ENCODE measurements at places on chromosomes 7 and 10.

DNA sequence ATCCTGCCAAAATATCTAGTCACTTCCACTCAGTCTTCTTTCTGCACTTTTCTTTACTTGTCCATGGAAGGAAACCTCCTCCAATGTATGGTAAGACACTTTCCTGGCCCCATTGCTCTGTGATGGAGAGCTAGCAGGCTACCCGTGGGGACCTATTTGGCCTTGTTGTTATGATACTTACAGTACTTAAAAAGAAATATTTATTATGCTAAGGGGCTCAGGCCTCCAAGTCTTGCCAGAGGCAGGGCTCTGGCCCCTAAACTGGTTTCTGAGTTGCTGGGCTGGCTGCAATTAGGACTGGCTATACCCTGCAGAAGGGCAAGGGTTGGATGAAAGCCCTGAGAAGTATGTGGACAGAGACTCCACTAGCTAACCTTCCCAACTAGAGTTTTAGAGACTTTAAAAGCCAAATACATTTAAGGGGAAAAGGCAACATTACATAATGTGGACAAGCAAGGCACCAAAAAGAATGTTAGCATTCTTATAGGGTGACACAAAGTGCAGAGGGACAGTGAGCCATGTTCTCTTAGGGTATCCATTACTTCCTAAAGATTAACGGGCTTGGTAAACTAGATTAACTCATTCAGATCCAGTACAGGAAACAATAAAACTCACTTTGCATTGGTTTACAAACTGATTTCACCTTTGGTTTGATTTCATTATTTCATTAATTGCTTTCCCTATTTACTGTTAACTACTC, 84.9 kb upstream of the INHBA start:
- DNase-seq, result no peak
- H3K36me3 ChIP-seq, result no peaks in the 10 kb centered on the region
- no peaks in the 10 kb centered on the region for H3K4me1 ChIP-seq
- no peak overlapping the region for H3K4me3 ChIP-seq
- H3K27me3 ChIP-seq, result no peaks in the 10 kb centered on the region

- no peak for DNase-seq
- H3K4me3 ChIP-seq, result no peak overlapping the region
- no peaks in the 10 kb centered on the region for H3K36me3 ChIP-seq
Observed at GRCh38 chr10:129411772-129412171, 55.3 kb upstream of the MGMT start.

DNA sequence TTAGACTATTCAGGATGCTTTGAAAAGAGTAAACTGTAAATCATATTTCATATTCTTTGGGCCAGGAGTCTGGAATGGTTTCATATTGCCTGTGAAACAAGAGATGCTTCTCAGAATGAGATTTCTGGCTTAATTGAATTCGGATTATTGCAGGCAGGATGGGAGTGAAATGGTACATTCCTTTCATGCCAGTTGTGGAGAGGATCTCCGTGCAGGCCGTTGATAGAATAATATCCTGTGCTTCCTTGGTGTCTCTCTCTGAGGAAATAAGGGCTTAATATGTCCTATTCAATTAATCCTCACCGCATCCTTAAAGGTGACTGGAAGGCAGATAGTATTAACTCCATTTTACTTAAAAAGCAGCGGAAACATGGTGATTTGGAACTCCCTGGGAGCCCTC, 56.6 kb downstream of the CUX1 start:
- no peak overlapping the region for H3K27ac ChIP-seq
- DNase-seq, result no peak
- no peaks in the 10 kb centered on the region for H3K27me3 ChIP-seq

DNA sequence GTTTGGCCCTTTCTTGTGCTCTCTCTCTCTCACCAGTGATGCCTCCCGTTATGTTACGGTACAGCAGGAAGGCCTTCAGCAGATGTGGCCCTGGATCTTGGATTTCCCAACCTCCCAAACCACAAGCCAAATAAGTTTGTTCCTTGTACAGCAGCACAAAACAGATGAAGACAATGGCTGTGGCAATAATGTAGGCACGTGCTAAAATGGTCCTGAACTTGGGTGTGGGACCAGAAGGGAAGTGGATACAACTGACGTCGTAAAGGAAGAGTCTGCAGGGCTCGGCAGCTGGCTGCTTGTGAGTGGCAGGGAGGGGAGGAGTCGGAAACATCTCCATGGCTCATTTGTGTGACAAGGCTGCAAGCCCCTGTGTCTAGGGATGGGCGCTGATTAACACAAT, 26.8 kb downstream of the PROSER2 start:
- H3K27me3 ChIP-seq, result no peaks in the 10 kb centered on the region
- H3K27ac ChIP-seq, result no peak overlapping the region
- no peak for DNase-seq
- no peaks in the 10 kb centered on the region for H3K4me1 ChIP-seq

GRCh38 chr10:1399431-1400100, 337.8 kb downstream of the ADARB2 start:
- H3K4me3 ChIP-seq, result no peak overlapping the region
- no peaks in the 10 kb centered on the region for H3K4me1 ChIP-seq
- H3K36me3 ChIP-seq, result no peaks in the 10 kb centered on the region
- no peaks in the 10 kb centered on the region for H3K27me3 ChIP-seq
- H3K27ac ChIP-seq, result no peak overlapping the region

GRCh38 chr7:4549681-4550080, 132.4 kb upstream of the FOXK1 start:
- no peaks in the 10 kb centered on the region for H3K4me1 ChIP-seq
- no peak overlapping the region for H3K27ac ChIP-seq
- no peaks in the 10 kb centered on the region for H3K36me3 ChIP-seq

- DNase-seq, result no peak
- H3K36me3 ChIP-seq, result no peaks in the 10 kb centered on the region
- H3K4me3 ChIP-seq, result no peak overlapping the region
- H3K27ac ChIP-seq, result no peak overlapping the region
- H3K4me1 ChIP-seq, result no peaks in the 10 kb centered on the region
- no peaks in the 10 kb centered on the region for H3K27me3 ChIP-seq
Observed at GRCh38 chr10:62248465-62248864, 20.2 kb downstream of the RTKN2 start.

DNA sequence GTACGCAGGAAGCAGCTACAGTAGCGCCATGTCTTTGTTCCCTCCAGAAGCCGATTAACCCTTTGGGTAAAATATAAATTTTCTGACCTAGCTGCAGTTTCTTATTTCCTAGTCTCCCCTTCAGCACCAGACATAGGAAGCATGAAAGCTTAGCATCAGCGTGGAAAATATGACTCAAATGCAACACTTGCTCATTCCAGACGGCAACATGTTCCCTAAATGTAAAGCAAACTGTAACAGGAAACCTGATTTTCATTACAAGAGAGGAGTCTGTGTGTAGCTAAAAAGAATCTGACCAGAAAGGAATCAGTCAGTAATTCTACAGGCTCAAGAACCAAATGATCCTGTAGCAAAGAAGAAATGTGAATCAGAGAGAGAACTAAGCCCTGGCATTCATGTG, 219.2 kb downstream of the C7orf25 start:
- H3K4me3 ChIP-seq, result no peak overlapping the region
- no peaks in the 10 kb centered on the region for H3K4me1 ChIP-seq
- DNase-seq, result no peak
- H3K36me3 ChIP-seq, result no peaks in the 10 kb centered on the region
- no peak overlapping the region for H3K27ac ChIP-seq

- H3K36me3 ChIP-seq, result no peaks in the 10 kb centered on the region
- no peak overlapping the region for H3K27ac ChIP-seq
- no peaks in the 10 kb centered on the region for H3K27me3 ChIP-seq
- no peak for DNase-seq
- no peak overlapping the region for H3K4me3 ChIP-seq
- H3K4me1 ChIP-seq, result no peaks in the 10 kb centered on the region
Observed at GRCh38 chr10:118026936-118027335, 19.8 kb downstream of the RAB11FIP2 start.

- no peak for DNase-seq
- no peaks in the 10 kb centered on the region for H3K36me3 ChIP-seq
- H3K4me3 ChIP-seq, result no peak overlapping the region
- H3K27ac ChIP-seq, result no peak overlapping the region
Observed at GRCh38 chr10:14613588-14613920, 161.1 kb downstream of the FAM107B start.

GRCh38 chr7:6409091-6409490, 38.7 kb downstream of the DAGLB start:
- H3K4me3 ChIP-seq, result no peak overlapping the region
- DNase-seq, result no peak
- peaks cover 14% of the 10 kb centered on the region for H3K36me3 ChIP-seq
- H3K27ac ChIP-seq, result no peak overlapping the region
- H3K27me3 ChIP-seq, result no peaks in the 10 kb centered on the region
- H3K4me1 ChIP-seq, result no peaks in the 10 kb centered on the region

- no peak overlapping the region for H3K27ac ChIP-seq
- no peaks in the 10 kb centered on the region for H3K27me3 ChIP-seq
- H3K4me3 ChIP-seq, result no peak overlapping the region
Observed at GRCh38 chr7:18565337-18565736, 69.8 kb downstream of the HDAC9 start.

- H3K36me3 ChIP-seq, result peaks cover 33% of the 10 kb centered on the region
- no peak overlapping the region for H3K4me3 ChIP-seq
- H3K4me1 ChIP-seq, result no peaks in the 10 kb centered on the region
- H3K27ac ChIP-seq, result no peak overlapping the region
- DNase-seq, result no peak
Observed at GRCh38 chr7:98993024-98993897, 114.9 kb downstream of the TRRAP start.

GRCh38 chr10:94223702-94224370, 138.9 kb downstream of the NOC3L start:
- no peaks in the 10 kb centered on the region for H3K27me3 ChIP-seq
- no peak overlapping the region for H3K27ac ChIP-seq
- H3K36me3 ChIP-seq, result no peaks in the 10 kb centered on the region
- no peak for DNase-seq
- H3K4me1 ChIP-seq, result no peaks in the 10 kb centered on the region
- H3K4me3 ChIP-seq, result no peak overlapping the region

GRCh38 chr10:113359655-113360054, 193.2 kb upstream of the HABP2 start:
- no peaks in the 10 kb centered on the region for H3K36me3 ChIP-seq
- peaks cover 8% of the 10 kb centered on the region for H3K4me1 ChIP-seq
- H3K4me3 ChIP-seq, result no peak overlapping the region
- H3K27me3 ChIP-seq, result no peaks in the 10 kb centered on the region

GRCh38 chr7:18861514-18862118, 255.8 kb downstream of the TWIST1 start:
- no peak for DNase-seq
- no peaks in the 10 kb centered on the region for H3K36me3 ChIP-seq
- H3K4me3 ChIP-seq, result no peak overlapping the region
- no peaks in the 10 kb centered on the region for H3K27me3 ChIP-seq
- no peaks in the 10 kb centered on the region for H3K4me1 ChIP-seq

GRCh38 chr10:6461961-6462360, 118.1 kb downstream of the PRKCQ start:
- no peaks in the 10 kb centered on the region for H3K36me3 ChIP-seq
- DNase-seq, result no peak
- no peak overlapping the region for H3K27ac ChIP-seq
- no peaks in the 10 kb centered on the region for H3K27me3 ChIP-seq
- no peak overlapping the region for H3K4me3 ChIP-seq

DNA sequence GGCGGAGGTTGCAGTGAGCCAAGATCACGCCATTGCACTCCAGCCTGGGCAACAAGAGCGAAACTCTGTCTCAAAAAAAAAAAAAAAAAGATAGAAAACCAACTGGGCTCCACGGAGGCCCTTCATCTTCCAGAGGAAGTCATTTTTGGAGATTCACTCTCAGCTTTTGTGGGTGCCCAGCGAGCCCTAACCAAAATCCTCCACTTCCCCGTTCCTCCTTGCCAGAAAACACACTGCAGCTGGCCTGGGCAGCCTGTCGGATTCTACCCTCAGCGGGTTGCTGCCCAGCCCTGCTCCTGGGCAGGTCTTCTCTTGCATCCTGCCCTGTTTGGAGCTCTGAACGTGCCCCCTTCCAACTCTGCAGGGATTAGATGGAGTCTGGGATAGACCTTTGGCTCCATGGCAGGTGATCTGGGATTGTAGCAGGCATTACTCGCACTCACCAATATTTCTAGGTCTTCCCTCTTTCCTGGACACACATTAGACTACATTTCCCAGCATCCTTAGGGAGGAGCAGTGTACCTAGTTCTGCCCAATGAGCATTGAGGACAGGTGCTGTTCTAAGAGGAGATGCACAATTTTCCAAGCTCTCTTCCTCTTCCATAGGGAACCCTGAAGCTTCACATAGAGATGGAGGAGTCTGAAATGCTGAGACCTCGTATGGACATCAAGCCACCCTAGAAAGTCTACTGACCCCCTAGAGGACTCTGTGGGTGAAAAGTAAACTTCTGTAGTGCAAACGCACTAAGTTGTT, 4.6 kb downstream of the GRID2IP start:
- no peak overlapping the region for H3K27ac ChIP-seq
- no peaks in the 10 kb centered on the region for H3K4me1 ChIP-seq
- no peak for DNase-seq
- no peaks in the 10 kb centered on the region for H3K27me3 ChIP-seq
- H3K4me3 ChIP-seq, result no peak overlapping the region

DNA sequence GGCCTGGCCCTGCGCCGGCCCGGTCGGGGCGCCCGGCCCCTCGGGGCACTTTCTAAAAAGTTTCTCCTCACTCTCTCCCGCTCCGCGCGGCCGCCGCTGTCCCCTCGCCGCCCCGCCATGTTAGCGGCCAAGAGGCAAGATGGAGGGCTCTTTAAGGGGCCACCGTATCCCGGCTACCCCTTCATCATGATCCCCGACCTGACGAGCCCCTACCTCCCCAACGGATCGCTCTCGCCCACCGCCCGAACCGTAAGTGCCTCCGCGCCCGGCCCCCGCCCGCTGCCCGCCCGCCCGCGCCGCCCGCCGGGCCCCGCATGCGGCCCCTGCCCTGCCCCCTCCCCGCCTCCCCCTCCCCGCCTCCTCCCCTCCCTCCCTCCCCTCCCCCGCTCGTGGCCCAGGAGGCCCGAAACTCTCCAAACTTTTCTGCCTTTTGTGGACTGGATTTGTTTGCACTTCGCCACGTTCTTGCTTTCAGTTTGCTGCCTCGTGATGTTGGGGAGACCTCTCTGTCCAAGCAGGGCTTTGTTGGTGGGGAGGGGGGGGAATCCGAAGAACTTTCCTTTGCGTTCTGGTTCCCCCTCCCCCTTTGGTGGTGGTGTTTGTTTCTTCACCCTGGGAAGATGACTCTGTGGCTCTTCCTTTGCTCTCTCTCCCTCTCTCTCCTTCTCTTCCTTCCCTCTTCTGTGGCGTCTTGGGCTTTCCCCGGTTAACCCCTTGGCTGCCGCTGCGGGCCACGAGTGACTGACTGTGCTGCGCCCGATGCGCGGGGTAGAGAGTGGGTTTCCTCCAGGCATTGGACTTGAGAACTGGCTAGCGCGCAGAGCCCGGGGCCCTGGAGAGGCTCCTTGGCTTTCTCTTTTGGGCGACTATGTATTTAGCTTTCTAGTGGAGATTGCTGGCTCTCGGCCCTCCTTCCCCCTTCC, 1.6 kb downstream of the TCF7L2 start:
- H3K36me3 ChIP-seq, result no peaks in the 10 kb centered on the region
- H3K4me3 ChIP-seq, result peak overlapping the region; percentile 86
- peaks cover 12% of the 10 kb centered on the region for H3K4me1 ChIP-seq
- no peaks in the 10 kb centered on the region for H3K27me3 ChIP-seq
- peak; percentile 61 for DNase-seq
- H3K27ac ChIP-seq, result peak overlapping the region; percentile 99
